ENCODE measurements at places on chromosomes 12 and 14. TPM values are rescaled to one million over a fixed set of nuclear protein-coding genes. Genes with fewer than 3 reads are reported as not detected.

DNA sequence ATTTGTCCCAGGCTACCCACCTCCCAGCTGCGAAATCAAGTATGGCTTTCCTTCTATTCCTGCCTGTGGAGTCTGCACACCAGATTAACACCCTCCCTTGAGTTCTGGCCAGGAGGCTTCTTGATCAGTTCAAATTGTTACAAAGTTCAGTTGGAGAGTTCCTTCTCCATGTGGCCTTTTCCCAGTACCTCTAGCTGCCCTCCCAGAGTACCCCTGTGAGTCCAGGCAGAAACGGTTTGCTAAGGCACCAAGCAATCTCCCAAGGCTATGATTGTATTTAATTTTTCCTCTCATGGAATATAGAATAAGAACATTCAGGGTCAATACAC lies 49.7 kb upstream of the ERGIC2 start:
- DNase-seq = no peak

- no peak for DNase-seq
Measured at GRCh38 chr14:96016501-96017160, 22.5 kb upstream of the C14orf132 start.

DNA sequence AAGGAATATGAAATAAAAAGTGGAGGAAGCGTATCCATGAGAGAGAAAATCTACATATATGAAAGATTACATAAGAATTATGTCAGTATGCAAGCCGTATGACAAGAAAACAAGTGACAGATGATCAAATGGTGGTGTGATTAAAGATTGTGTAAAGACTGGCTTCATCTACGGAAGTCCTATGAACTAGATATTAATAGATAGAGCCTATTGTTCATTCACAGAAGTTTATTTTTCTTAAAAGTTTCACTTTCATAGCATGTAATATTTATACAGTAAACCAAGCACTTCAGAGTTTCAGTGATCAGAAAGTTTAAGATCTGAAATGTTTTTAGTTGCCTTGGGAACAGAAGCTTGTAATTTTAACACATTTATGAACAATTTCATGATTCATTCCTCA lies 84.5 kb downstream of the VRK1 start:
- DNase-seq = no peak

DNA sequence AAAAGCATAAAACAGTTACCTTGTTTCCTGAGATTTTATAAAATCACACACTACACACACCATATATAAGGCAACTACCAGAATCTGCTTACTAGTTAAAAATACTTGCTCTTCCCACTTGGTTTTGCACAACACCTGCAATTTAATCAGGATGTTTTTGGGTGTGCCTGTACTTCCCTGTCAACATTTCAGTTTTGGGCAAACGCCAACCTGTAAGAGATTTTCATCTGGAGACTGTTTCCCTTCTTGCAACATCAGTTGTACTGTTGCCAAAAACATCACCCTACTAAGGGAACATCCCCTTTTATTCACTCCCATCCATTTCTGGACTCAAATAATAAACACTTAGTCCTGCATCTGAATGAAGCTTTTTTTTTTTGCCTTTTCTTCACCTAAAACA lies 172.3 kb downstream of the DUSP6 start:
- DNase-seq = no peak

- no peak for DNase-seq
Measured at GRCh38 chr14:59377491-59377890, 87.7 kb downstream of the GPR135 start.

DNA sequence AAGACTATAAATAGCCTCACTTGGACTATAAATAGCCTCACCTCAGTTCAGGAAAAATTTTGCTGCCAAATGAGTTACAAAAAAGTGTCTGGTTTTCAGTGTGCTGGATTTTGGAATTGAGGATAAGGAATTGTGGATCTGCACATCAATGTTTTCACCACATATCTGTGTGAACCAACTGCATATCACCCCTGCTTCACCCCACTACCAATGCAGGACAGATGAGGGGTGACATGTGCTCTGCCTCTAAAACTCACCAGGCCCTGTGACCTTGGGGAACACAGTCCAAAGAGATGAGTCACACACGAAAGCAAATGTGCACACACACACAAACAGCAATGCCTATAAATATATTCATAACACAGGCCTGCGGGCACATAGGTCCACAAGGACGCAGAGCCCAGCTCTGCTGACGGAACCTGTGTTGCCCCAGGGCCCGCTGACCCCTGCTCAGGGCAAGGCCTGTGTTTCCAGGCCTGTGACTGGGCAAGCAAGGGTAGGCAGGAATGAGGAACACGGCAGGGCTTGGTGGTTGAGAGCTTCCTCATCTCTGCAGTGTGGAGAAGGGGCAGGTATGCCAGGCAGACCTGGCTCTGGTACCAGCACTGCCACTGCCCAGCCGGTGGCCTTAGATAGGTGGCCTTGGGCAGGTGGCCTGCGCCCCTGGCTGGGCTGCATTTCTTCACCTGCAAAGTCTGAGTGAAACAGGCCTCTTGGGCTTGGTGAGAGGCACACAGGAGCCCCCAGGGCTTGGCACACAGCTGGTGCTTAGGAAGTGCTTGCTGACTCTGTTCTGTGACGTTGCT lies 82.4 kb downstream of the ARL6IP4 start:
- DNase-seq = no peak

RHEBL1 gene
- polyA plus RNA-seq = 4.1 TPM

Measured in spinal cord (tissue), 10 donors.